Omental fat pad (tissue), 4 donors: ENCODE measurements at places on chromosomes 2 and 18. TPM values are rescaled to one million over a fixed set of nuclear protein-coding genes. Genes with fewer than 3 reads are reported as not detected.

CROCC2 gene
- total RNA-seq = not detected

GALR1 gene
- 0.09 TPM for total RNA-seq

CNDP1 gene
- total RNA-seq = not detected

DYNAP gene
- not detected for total RNA-seq

EVX2 gene
- total RNA-seq = not detected

LBX2 gene
- 0.79 TPM for total RNA-seq

ASB18 gene
- total RNA-seq = not detected

RAPGEF4 gene
- total RNA-seq = 24.6 TPM

FBXO48 gene
- total RNA-seq = 0.65 TPM

ITGA4 gene
- 8.2 TPM for total RNA-seq

RTP5 gene
- not detected for total RNA-seq

CENPA gene
- 0.46 TPM for total RNA-seq

ELOA2 gene
- not detected for total RNA-seq

RAX gene
- not detected for total RNA-seq

SERPINB2 gene
- not detected for total RNA-seq

REG1B gene
- not detected for total RNA-seq

GAREM2 gene
- 1.0 TPM for total RNA-seq

PSMD14 gene
- 59.2 TPM for total RNA-seq

NEUROD1 gene
- not detected for total RNA-seq

UGT1A4 gene
- total RNA-seq = not detected

POMC gene
- 36.4 TPM for total RNA-seq

GPAT2 gene
- total RNA-seq = 15.8 TPM
